ENCODE measurements at places on chromosomes 3 and 15.

DNA sequence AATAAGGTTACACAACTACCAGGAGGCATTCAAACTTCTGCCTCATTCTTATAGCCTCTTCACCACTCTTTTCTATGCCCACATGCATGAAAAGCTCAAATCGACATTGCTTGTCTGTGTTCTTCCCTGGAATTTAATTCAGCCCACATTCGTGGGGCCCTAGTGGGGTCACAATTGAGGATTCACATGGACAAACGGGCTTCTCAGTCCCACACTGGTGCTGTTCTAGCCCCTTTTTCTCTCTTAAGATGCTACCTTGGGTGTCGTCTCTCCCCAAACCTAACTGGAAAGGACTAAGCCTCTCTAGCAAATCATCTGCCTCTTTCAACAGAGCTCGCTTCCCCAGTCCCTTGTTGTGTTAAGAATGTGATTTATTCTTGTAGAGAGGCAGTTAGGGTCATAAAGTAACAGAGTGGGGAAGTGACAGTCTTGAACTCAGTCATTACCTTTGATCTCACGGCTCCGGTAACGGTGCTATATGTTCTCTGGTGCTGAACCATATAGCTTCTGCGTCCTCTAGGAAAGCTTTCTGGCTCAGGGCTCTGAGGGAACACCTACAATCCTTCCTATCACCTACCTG lies 4.9 kb downstream of the LPP start:
- H3K27ac ChIP-seq: no peak overlapping the region
- peaks cover 54% of the 10 kb centered on the region for H3K4me1 ChIP-seq
- H3K27me3 ChIP-seq: no peaks in the 10 kb centered on the region
- no peak for DNase-seq

GRCh38 chr3:132245552-132246142 lies 71.6 kb upstream of the ACP3 start:
- no peaks in the 10 kb centered on the region for H3K4me1 ChIP-seq
- no peak overlapping the region for H3K4me3 ChIP-seq
- no peak for DNase-seq

DNA sequence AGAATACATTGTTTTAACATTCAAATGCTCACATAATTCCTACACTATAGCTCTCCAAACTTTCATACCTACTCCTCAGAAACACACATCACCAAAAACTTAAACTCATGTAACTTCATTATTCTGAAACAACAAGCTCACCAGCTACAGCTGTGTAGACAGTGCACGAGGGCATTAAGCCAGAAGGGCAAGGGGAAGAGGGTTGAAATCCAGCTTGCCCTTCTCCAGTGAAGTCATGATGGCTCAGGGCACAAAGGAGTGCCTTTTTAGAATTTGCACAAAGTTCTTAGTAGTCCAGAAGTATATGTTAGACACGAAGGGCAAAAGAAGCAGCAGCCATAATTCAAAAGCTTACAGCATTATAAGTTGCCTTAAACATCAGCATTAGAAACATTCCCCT lies 8.6 kb downstream of the SLC12A6 start:
- H3K27me3 ChIP-seq: no peaks in the 10 kb centered on the region
- H3K4me3 ChIP-seq: no peak overlapping the region
- no peaks in the 10 kb centered on the region for H3K4me1 ChIP-seq
- no peak overlapping the region for H3K27ac ChIP-seq
- no peaks in the 10 kb centered on the region for H3K36me3 ChIP-seq

GRCh38 chr15:38758043-38758442 lies 193.4 kb upstream of the RASGRP1 start:
- H3K36me3 ChIP-seq: no peaks in the 10 kb centered on the region
- no peaks in the 10 kb centered on the region for H3K27me3 ChIP-seq
- no peak overlapping the region for H3K27ac ChIP-seq
- no peak for DNase-seq
- no peaks in the 10 kb centered on the region for H3K4me1 ChIP-seq

GRCh38 chr3:177590826-177591225 lies 393.5 kb upstream of the TBL1XR1 start:
- peaks cover 16% of the 10 kb centered on the region for H3K4me1 ChIP-seq
- no peak for DNase-seq
- no peaks in the 10 kb centered on the region for H3K27me3 ChIP-seq
- peak overlapping the region; percentile 0 for H3K27ac ChIP-seq

- no peak overlapping the region for H3K27ac ChIP-seq
- DNase-seq: no peak
- no peak overlapping the region for H3K4me3 ChIP-seq
Measured at GRCh38 chr3:33385423-33385822, 54.8 kb downstream of the UBP1 start.

- no peak for DNase-seq
- H3K27ac ChIP-seq: no peak overlapping the region
- no peak overlapping the region for H3K4me3 ChIP-seq
- no peaks in the 10 kb centered on the region for H3K27me3 ChIP-seq
- H3K36me3 ChIP-seq: no peaks in the 10 kb centered on the region
- peaks cover 5% of the 10 kb centered on the region for H3K4me1 ChIP-seq
Measured at GRCh38 chr15:89749054-89749453, 2.0 kb downstream of the MESP1 start.
